ENCODE measurements at places on chromosomes 12 and 14.

- H3K36me3 ChIP-seq = peaks cover under 1% of the 10 kb centered on the region
- no peak overlapping the region for H3K4me3 ChIP-seq
- no peak for DNase-seq
- no peaks in the 10 kb centered on the region for H3K27me3 ChIP-seq
- H3K4me1 ChIP-seq = no peaks in the 10 kb centered on the region
- H3K27ac ChIP-seq = no peak overlapping the region
Observed at GRCh38 chr12:94379479-94380113, 80.1 kb downstream of the CEP83 start.

DNA sequence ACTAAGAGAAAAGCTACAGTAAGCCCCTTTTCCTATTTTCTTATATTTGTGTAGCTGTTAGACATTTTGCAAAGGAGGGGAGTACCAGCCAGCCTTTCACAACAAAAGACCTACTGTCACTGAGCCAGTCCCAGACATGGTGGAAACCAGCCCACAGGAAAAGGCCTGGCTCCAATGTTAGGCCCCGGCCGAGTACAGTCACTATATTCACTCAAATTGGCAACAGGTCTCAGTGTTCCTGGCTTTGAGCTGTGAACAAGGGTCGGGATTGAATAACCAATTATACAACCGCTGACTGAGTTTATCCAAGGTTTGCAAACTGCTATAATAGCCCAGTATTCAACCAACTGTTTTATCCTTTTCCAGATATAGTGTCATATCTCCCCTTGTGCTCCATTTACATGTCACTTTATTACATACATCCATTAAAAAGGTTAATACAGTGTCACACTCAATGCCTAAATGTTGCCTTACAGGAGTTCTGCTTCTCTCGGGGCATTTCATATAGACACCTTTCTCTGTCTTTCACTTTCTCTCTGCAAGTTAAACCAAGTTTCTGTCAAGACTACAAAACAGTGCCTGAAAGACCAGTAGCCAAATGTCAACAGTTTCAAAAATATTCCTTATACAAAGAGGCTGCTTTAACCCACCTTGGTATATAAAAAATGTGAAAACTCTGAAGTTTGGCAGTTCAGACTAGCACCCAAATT lies 178.1 kb downstream of the SOX5 start:
- H3K4me3 ChIP-seq = no peak overlapping the region
- DNase-seq = no peak
- H3K4me1 ChIP-seq = no peaks in the 10 kb centered on the region
- H3K27ac ChIP-seq = no peak overlapping the region
- no peaks in the 10 kb centered on the region for H3K36me3 ChIP-seq

DNA sequence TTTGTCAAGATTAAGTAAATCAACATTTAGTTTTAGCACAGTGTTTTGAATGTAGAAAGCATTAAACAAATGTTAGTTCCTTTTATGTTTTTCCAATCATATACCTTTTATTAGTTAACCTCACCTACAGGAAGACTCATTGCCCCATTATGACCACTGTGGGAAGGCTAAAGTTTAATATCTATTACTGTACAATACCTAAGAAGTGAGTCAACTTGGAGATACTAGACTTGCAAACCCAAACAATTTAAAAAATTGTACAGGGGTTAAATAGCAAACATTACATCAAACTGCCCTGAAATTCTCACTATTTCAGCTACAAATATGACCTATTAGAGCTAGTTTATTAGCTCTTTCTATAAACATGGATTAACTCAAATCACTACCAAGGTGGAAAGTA lies 8.6 kb upstream of the G2E3 start:
- H3K27ac ChIP-seq = no peak overlapping the region
- H3K4me1 ChIP-seq = no peaks in the 10 kb centered on the region
- no peak overlapping the region for H3K4me3 ChIP-seq
- no peak for DNase-seq
- no peaks in the 10 kb centered on the region for H3K27me3 ChIP-seq

DNA sequence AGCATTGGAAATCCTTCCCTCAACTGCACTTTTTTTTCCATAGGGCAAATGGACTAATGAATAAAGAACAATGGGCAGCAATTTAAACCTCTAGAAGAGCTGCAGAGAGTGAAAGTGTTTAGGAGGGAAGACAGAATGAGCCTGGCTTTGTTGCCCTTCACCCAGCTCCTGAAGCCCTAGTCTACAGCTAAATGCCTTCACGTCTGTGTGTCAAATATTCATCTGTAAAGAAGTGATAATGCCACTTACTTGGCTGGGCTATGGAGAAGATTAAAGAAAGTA lies 45.6 kb downstream of the FLRT2 start:
- no peaks in the 10 kb centered on the region for H3K4me1 ChIP-seq

- peak overlapping the region; percentile 4 for H3K4me3 ChIP-seq
- no peak for DNase-seq
- H3K27ac ChIP-seq = peak overlapping the region; percentile 64
- H3K27me3 ChIP-seq = no peaks in the 10 kb centered on the region
- no peaks in the 10 kb centered on the region for H3K36me3 ChIP-seq
Observed at GRCh38 chr12:51395283-51396230, 4.4 kb upstream of the GALNT6 start.

DNA sequence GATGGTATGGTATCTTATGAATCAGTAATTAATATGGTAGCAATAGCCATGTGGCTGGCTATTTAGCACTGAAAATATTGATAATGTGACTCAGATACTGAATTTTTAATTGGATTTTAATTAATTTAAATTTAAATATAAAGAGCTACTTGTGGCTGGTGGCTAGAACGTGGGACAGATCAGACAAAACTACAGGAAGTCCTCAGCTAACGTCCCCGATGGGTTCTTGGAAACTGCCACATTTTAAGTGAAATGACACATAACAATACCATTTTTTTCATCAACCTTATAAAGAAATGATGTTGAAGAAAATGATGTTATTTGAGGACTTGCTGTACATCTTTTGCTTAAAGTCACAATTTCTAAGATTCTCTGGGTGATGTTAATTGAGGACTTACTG lies 138.1 kb upstream of the FLRT2 start:
- no peaks in the 10 kb centered on the region for H3K27me3 ChIP-seq
- H3K27ac ChIP-seq = no peak overlapping the region
- no peaks in the 10 kb centered on the region for H3K4me1 ChIP-seq
- H3K36me3 ChIP-seq = no peaks in the 10 kb centered on the region
- DNase-seq = no peak
- no peak overlapping the region for H3K4me3 ChIP-seq

DNA sequence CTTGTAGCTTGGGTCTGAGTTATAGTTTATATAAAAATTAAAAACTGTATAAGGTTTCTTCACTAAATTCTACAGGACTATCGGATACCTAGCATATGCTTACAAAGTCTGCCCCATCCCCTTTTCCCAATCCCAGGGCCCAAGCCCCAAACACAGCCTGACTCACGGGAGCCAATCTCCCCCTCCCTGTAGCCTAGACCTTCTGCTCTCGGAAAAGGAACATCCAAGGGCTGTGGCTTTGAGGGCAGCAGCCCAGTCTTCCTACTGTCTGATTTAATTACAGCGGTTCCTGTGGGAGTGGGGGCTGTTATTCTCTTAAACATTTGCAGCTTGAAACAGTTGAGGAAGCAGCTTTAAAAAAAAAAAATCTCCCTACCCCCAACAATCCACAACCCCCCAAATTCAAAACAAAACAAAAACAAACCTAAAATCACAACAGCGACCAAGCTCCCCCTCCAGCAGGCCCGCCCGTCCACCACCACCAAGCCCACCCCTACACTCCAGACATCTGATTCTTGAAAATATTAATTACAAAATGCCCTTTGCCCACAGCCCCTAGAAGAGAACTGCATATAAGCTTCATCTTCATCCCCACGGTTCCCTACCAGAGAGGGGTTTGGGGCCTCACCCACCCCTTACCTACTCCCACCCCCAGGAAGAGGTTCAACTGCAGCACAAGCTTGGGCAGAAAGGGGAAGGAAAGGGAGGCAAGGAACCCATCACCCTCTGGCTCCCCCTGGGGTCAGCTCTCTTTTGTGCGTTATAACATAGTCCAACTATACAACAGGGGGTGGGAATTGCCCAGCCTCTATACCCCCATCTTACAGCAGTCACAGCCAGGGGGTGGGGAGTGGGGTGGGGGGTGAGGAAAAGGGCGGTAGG lies 1.1 kb upstream of the PRKAG1 start:
- H3K27ac ChIP-seq = peak overlapping the region; percentile 91
- no peaks in the 10 kb centered on the region for H3K27me3 ChIP-seq
- peaks cover 30% of the 10 kb centered on the region for H3K36me3 ChIP-seq
- no peak overlapping the region for H3K4me3 ChIP-seq

DNA sequence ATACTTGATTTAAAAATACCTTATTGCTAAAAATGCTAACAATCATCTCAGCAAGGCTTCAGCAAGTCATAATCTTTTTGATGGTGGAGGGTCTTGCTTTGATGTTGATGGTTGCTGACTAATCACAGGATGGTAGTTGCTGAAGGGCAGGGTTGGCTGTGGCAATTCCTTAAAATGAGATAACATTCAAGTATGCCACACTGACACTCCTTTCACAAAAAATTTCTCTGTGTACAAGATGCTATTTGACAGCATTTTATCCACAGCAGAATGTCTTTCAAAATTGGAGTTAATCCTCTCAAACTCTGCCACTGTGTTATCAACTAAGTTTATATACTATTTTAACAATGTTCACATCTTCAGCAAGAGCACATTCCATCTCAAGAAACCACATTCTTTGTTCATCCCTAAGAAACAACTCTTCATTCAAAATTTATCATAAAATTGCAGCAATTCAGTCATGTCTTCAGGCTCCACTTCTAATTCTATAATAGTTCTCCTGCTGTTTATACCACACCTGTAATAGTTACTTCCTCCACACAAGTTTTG lies 16.1 kb downstream of the SCAF11 start:
- H3K4me1 ChIP-seq = peaks cover 5% of the 10 kb centered on the region
- no peaks in the 10 kb centered on the region for H3K27me3 ChIP-seq
- no peak overlapping the region for H3K4me3 ChIP-seq
- no peak overlapping the region for H3K27ac ChIP-seq
- peaks cover 6% of the 10 kb centered on the region for H3K36me3 ChIP-seq

GRCh38 chr14:68519671-68520187 lies 273.1 kb downstream of the ZFP36L1 start:
- no peak overlapping the region for H3K27ac ChIP-seq
- H3K4me1 ChIP-seq = no peaks in the 10 kb centered on the region
- no peak overlapping the region for H3K4me3 ChIP-seq
- no peaks in the 10 kb centered on the region for H3K27me3 ChIP-seq
- no peak for DNase-seq

DNA sequence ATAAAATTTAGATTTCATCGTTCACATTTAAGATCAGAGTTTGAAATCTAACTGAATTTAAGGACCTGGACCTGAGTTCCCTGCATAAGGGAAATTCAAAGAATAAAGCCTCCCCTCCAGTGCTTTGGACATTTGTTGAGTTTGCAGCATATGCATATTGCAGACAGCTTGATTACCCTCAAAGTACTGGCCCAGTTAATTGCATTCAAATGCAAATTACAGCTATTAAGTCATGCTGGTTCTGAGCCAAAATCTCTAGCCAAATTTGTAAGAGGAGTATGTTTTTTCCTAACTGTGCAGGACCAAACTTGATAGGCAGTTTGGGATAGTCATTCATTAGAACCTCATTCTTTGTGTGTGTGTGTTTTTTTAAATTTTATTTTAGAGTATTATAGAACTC lies 9.1 kb upstream of the KIF21A start:
- H3K27ac ChIP-seq = no peak overlapping the region
- H3K4me1 ChIP-seq = no peaks in the 10 kb centered on the region
- no peak overlapping the region for H3K4me3 ChIP-seq

- no peak for DNase-seq
- no peaks in the 10 kb centered on the region for H3K27me3 ChIP-seq
- H3K4me1 ChIP-seq = peaks cover 3% of the 10 kb centered on the region
- H3K27ac ChIP-seq = no peak overlapping the region
- H3K36me3 ChIP-seq = no peaks in the 10 kb centered on the region
Observed at GRCh38 chr12:130087222-130087621, 75.0 kb upstream of the FZD10 start.

DNA sequence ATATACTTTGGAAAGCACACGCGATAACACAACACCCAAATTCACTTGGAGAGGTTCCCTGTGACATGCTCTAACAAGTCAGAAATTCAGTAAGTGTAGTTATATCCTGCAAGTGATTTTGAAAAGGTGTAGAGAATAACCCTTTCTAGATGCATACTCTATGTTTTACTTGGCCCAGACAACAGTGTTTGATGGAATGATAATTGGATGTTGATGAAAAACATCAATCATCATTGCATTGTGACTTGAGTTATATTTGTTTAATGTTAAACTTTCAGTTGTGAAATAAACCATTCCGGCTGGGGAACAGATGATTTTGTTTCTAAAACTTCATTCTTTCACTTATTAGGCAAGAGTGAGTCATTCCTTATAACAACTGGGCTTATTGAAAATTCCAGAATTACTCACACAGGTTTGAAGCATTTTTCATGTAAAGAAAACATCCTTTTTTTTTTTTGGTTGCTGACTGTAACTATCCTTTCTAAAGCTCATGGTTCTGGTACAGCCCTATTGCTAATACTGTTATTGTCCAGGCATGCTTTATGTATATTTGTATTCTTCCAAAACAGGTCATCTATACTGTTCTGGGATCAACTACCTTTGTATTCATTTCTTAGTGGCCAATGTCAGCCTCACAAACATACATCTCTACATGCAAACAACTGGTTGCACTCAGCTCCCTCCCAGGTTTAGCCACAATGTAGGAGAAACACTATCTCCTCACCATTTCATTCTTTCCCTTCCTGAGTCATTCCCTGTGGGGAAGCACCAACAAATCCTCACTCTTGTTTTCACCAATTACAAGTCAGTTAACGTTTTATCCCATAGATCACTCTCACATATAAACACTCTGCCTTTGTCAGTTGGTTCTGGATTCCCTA lies 121.2 kb upstream of the LRIG3 start:
- H3K36me3 ChIP-seq = no peaks in the 10 kb centered on the region
- no peak for DNase-seq
- no peak overlapping the region for H3K27ac ChIP-seq
- H3K4me1 ChIP-seq = no peaks in the 10 kb centered on the region
- H3K4me3 ChIP-seq = no peak overlapping the region

GRCh38 chr12:56932867-56933266 lies 1.3 kb downstream of the SDR9C7 start:
- H3K4me3 ChIP-seq = no peak overlapping the region
- H3K4me1 ChIP-seq = no peaks in the 10 kb centered on the region
- no peaks in the 10 kb centered on the region for H3K36me3 ChIP-seq
- no peak overlapping the region for H3K27ac ChIP-seq
- no peak for DNase-seq

- H3K27ac ChIP-seq = no peak overlapping the region
- H3K27me3 ChIP-seq = no peaks in the 10 kb centered on the region
- H3K36me3 ChIP-seq = no peaks in the 10 kb centered on the region
- H3K4me1 ChIP-seq = no peaks in the 10 kb centered on the region
- no peak overlapping the region for H3K4me3 ChIP-seq
Observed at GRCh38 chr14:32514236-32514635, 185.1 kb downstream of the AKAP6 start.

GRCh38 chr14:94269156-94269555 lies 23.9 kb downstream of the SERPINA10 start:
- no peaks in the 10 kb centered on the region for H3K27me3 ChIP-seq
- no peak overlapping the region for H3K4me3 ChIP-seq
- no peaks in the 10 kb centered on the region for H3K36me3 ChIP-seq
- DNase-seq = no peak
- no peak overlapping the region for H3K27ac ChIP-seq

- no peak for DNase-seq
- no peak overlapping the region for H3K4me3 ChIP-seq
- peaks cover 5% of the 10 kb centered on the region for H3K4me1 ChIP-seq
- H3K27me3 ChIP-seq = no peaks in the 10 kb centered on the region
- H3K36me3 ChIP-seq = peaks cover 34% of the 10 kb centered on the region
Observed at GRCh38 chr12:51378749-51379148, 12.5 kb downstream of the GALNT6 start.

All from effector memory CD4-positive, alpha-beta T cell (primary cell).